ENCODE measurements at places on chromosomes 1 and 21.

- no peak for DNase-seq
These were observed 15.0 kb downstream of the BTG3 start for GRCh38 chr21:17597680-17598079.

GRCh38 chr1:39863177-39863576, 20.1 kb downstream of the TRIT1 start:
- DNase-seq, result no peak

- peak; percentile 90 for DNase-seq
These were observed 81.4 kb downstream of the TGFBR3 start for GRCh38 chr1:91804546-91805023.

DNA sequence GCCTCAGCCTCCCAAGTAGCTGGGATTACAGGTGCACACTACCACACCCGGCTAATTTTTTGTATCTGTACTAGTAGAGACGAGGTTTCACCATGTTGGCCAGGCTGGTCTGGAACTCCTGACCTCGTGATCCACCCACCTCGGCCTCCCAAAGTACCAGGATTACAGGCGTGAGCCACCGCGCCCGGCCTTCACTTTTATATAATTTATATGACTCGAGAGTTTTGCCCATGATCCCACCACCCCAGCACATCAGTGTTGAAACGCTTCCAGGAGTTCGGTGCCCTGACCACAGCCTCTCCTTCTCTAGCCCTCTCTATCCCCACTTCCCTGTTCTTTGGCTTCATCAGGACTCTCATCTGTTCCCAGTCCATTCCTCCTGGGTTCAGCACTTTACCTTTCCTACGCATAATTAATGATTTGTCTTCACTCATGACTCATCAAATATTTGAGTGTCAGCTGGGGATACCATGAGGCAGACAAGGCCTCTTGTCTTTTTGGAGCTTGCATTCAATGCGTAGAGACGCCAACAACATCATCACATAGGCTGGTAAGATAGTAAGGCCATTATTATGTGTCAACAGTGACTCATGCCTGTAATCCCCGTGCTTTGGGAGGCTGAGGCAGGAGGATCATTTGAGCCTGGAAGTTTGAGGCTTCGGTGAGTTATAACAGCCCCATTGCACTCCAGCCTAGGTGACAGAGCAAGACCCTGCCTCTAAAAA, 1.4 kb downstream of the PMF1 start:
- no peak for DNase-seq

DNA sequence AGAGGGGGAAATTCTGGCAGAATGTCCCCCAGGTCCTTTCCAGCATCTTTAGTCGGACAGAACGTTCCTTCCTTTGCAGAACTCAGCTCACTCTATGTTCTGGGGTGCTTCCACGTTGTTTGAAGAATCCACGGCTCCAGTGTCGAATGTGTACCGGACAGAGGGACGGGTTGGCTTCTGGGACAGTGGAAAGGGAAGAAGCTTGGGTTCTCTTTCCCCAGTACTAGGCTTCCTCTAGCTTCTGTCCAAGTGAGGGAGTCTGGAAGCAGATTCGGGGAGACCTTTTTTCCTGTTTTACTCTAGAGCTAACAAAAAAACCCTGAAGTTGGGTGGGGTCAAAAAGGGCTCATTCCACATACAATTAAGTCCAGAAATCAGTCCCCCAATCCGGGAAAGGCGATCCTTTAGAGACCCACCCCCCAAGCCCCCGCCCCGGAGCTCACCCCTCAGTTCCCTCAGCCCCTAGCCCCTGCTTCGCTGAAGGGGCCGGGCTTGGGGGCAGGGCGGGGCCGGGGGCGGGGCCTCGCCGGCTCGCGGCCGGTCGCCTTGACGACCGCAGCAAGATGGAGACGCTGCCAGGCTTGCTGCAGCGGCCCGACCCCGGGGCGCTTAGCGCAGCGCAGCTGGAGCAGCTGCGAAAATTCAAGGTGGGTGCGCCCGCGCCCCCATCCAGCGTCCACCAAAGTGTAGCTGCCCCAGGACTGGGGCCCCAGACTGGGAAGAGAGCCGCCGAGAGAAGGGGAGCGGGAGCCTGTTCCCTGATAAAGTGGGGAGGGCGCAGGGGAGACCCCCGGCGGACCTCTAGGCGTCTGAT, at the start of gene RIIAD1:
Gene RIIAD1, plus strand, starts transcription at position 549 of the 814 bp plus-strand sequence. Its CDS starts 15 bp downstream, at position 564.
- DNase-seq, result peak; percentile 18

DNA sequence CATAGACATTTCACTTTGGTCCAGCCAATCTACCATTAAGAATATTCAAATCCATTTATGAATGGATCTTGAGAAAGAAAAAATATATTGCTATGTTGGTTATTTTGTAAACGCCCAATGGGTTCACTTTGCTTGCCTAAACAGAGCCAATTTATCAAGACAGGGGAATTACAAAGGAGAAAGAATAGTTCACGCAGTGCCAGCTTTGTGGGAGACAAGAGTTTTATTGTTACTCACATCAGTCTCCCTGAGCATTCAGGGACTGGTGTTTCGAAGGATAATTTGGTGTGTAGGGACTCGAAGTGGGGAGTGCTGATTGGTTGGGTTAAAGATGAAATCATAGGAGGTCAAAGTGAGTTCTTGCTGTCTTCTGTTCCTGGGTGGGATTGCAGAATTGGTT, 135.3 kb downstream of the GABPA start:
- no peak for DNase-seq

GRCh38 chr1:59011663-59012062, 227.8 kb upstream of the JUN start:
- no peak for DNase-seq

GRCh38 chr1:85058311-85058710, 10.0 kb upstream of the MCOLN3 start:
- no peak for DNase-seq

DNA sequence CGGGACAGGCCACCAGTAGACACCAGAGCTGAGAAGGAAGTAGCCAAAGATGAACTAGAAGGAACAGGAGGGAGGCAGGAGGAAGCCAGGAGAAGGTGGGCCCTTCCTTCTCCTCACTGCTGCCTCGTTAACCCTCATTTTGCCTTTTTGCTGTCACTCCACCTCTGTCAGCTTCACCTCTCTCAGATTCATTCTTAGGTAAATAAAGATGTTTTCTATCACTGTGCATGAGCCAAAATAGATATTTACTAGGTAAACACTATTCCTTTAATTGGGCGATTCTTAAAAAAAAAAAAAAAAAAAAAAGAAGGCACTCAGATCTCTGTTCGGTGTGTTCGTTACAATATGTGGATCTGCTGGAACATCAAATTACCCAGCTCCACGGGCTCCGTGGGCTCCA, 112.3 kb downstream of the GLUL start:
- DNase-seq, result no peak

DNA sequence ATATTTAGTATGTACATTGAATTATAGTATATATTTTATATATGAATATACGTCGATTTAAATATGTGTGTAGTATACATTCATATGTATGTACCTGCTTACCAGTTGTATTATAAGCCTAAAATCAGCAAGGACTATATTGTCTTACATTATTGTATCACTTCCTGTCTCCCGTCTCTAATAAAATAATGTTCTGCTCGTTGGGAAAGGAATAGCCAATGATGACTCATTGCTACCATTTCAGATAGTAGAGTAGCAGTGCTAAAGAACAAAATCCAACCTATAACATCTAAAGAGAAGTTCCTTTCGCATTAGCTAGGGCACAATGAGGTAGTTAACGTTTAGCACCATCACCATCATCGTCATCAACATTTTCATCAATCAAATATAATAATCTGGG, 39.9 kb upstream of the SMYD2 start:
- no peak for DNase-seq

DNA sequence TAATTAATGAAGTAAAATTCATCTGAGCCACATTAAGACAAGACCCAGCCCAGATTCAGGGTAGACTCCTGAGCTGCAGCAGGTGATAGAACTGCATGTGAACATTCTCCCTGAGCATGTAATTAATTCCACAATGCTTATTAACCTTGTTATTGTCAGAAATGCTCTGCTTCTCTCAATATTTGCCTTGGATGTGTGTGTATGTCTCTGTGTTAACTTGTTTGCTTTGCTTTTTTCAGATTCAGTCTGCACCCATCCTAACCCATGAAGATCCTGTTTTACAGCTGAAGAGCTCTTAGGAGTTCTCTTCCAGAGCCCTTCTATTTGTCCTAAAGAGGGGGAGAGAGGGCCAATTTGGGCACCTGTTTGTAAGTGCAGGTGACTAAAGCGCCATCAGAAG, 143.2 kb upstream of the BMP8A start:
- no peak for DNase-seq

GRCh38 chr21:45853703-45854342, 127.7 kb upstream of the COL6A1 start:
- DNase-seq, result no peak

GRCh38 chr1:226816576-226816975, 53.8 kb upstream of the PSEN2 start:
- DNase-seq, result no peak
